ENCODE measurements at places on chromosomes 7 and 10.

- no peak for DNase-seq
Observed at GRCh38 chr10:86723009-86723408, 33.4 kb upstream of the BMPR1A start.

DNA sequence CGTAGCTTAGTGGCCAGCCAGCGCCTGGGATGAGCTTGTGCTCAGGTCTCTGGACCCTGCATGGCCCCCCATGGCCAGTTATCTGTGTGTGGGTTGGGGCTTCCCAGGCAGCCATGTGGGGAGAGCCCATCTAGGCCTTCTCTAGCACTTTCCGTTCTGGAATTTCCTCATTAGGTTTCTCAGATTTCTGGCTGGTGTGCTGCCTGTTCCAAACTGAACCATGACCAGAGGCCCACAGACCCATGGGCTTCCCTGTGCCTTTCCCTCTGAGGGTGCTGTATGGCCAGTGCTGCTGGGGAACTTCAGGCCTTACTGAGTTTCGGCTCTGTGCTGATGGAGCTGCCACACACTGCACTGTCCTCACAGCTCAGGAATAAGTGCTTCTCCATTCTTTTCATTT lies 50.2 kb downstream of the SHH start:
- no peak for DNase-seq

GRCh38 chr10:124614003-124614659 lies 130.0 kb downstream of the FAM53B start:
- no peak for DNase-seq

DNA sequence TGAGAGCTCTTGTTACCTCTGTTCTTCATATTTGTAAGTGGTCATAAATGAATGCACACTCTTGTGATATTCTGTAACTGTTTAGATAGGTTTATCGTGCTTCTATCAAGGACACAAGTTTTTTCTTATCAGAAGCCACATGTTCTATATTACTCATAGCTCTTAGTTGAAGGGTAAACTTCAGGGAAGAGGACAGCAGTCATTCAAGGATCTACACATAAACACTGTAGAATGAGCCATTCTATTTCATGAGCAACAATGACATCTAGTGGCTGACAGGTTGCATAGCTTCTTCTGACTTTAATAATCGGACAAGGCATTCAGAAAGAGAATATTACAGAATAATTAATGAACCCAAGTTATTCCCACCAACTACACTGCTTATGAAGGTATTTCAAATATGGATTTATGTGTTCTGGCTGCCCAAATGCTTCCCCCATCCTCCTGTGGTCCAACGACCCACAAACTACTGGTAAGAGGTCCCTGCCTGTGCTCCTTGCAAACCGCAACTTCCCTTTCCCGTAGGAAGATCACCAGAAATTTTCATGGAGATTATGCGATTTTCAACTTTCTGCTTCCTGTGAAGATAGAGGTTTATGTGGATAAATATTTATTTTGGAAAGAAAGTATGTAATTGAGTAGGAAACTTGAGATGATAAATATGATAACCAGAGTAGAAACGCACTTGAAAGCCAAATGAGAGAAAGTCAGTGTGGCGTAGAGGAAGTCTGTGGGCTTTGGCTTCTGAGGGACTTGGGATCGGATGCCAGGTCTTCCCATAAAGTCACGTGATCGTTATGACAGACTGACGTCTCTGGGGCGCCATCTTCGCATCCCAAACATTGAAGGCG lies 16.8 kb upstream of the ABCB5 start:
- peak; percentile 63 for DNase-seq

- DNase-seq: no peak
Observed at GRCh38 chr10:71217266-71218045, 5.1 kb downstream of the UNC5B start.

DNA sequence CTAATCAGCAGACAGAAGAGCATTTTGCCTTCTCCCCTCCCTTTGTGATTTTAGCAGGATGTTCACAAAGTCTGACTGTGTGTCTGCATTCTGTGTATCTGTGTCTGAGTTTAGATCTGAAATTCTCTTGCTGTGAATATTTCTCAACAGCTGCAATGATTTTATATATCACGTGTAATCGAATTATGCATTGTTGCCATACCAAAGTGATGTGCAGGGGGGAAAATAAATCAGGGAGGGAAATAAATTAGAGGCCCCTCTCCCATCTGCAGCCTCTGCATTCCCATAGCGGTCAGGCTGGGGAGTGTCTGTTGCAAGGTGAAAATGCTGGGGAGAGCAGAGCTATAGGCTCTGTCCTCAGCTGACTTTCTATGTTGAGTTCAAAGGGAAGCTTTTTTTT lies 209.0 kb downstream of the LRMDA start:
- no peak for DNase-seq

- DNase-seq: no peak
Observed at GRCh38 chr10:44102726-44103255, 282.1 kb downstream of the CXCL12 start.

GRCh38 chr10:86941991-86942421 lies 15.4 kb downstream of the MMRN2 start:
- DNase-seq: no peak

DNA sequence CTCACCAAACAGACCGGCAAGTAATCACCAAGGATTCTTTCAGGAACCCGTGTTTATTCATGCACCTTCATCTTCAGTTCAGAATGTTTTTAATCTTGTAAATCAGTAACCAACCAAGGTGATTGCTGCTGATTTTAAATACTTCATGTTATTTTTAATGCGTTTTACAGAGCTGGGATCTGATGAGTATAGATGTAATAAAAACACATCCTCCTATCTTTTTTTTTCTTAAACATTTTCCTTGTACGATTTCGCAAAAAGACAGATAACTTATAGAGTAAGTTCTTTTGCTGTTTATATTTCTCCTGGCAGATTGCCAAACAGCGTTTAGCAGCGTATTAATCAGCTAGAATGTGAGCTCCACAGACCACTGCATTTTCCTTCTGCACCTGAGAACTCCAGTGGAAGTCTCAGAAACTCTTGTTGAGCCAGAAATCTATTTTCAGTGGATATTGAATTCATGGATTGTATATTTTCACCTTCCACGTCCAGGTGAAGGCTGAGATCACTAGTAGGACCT lies 397.8 kb upstream of the NRP1 start:
- DNase-seq: no peak

- DNase-seq: no peak
Observed at GRCh38 chr10:129511758-129512157, 44.7 kb downstream of the MGMT start.

Measured in SW 1271 (cell line).